Activated naive CD8-positive, alpha-beta T cell treated with anti-CD3 and anti-CD28 coated beads, Interleukin-2, amount 10 ng/mL, durations not matched to agents 7 days and 5 days (primary cell): ENCODE measurements at places on chromosomes 1 and 21. TPM values are rescaled to one million over a fixed set of nuclear protein-coding genes. Genes with fewer than 3 reads are reported as not detected.

DNA sequence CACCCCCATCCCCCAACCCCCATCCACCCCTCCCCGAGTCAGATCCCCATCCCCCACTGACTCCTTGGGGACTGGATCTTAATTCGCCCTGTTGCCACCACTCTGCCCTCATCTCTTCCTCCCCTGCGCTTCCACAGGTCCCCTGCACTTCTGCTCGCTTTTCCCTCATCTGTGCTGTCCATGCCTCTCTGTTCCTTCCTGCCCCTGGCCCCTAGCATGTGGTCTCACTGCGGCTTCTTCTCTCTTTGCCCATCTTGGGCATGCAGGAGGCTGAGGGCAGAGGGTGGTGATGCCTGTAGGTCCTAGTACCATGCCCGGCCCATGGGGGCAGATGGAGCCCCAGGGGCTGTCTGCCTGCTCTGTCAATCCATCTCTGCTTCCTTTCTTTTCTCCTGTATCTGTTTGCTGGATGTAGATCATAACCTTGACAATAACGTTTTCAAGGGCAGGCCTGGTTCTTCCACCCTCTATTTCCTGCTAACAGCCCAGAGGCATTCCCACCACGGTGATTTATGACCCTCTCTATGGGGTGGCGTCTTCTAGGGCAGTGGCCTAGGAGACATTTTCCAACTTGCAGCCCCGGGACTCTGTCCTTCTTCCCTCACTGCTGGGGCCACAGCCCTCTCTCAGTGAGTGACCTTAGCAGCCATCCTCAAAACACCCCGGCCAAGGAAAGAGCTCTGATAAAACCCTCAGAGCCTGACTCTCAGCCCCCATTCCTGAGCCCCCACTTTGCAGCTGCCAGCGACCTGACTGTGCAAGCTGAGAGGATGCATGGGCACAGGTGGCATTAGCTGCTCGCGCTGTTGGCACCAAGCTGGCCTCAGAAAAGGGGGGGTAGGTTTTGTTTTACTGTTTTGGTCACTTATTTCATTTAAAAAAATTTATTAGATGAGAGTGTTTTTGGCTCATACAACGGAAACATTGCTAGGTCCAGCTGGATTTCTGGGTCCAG lies 33.9 kb downstream of the TMEM51 start:
- DNase-seq = no peak

GRCh38 chr1:4395676-4396075 lies 258.7 kb upstream of the AJAP1 start:
- DNase-seq = no peak

GRCh38 chr1:11144570-11145256 lies 44.4 kb upstream of the ANGPTL7 start:
- no peak for DNase-seq

DNA sequence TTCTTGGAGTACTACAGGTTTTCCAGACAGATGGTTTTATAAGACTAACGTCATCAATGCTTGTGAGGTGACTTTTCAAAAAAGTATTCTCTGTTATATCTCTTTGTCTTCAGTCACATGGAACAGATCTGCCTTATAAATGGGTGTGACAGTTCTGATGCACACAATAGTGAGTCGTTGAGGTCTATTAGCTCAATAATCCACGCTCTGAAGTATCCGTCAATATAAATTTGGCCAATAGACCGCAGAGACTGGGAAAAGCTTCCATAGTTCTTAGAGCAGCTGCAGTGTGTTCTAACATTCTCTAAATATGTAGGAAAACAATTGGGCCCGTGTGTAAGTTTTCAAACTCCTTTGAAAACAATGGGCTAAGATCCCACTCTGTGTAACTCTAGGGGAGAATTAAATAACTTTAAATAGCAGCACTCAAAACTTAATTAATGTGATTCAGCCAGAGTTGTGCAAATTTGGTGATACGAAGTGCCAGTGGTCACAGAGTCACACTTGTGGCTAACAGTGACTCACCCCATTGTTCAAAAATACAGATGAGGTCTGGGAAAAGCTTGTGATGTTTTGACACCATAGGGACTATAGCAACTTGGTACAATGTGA lies 316.0 kb downstream of the LMO4 start:
- DNase-seq = no peak

The NHLH1 gene
- total RNA-seq = 0.33 TPM

The FOXO6 gene
- total RNA-seq = not detected

The SPRR1B gene
- not detected for total RNA-seq

The GJA5 gene
- total RNA-seq = not detected

The PCAT6 gene
- 0.61 TPM for total RNA-seq

The TBX15 gene
- not detected for total RNA-seq
